ENCODE measurements at places on chromosomes 7 and 10.

GRCh38 chr7:129373651-129374428 lies 60.4 kb upstream of the STRIP2 start:
- DNase-seq: no peak

GRCh38 chr10:108911814-108912541 lies 1011.3 kb downstream of the XPNPEP1 start:
- DNase-seq: peak; percentile 81

DNA sequence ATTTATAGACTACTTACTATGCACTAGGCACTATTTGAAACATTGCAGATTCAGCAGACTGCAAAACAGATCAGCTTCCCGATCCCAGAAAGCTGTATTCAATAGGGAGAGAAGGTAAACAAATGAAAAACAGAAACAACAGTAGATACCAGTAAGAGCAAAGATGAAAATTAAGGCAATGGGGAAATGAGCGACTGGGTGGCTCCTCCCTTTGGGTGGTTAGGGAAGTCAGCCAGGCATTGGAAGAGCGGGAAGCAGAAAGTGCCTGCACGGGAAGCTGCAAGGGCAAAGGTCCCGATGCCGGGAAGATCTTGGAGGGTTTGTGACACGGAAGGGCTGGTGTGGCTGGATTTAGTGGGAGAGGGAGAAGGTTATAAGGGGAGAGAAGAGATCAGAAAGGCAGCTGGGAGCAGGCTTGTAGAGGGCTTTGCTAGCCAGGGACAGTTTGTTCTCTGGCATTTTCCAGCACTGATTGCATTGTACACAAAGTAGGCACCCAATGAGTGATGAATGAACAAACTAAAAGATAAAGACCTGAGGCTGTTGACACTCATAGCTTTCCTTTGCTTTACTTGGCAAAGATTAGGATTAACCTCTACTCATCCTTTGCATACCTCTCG lies 67.8 kb downstream of the NAMPT start:
- peak; percentile 87 for DNase-seq

DNA sequence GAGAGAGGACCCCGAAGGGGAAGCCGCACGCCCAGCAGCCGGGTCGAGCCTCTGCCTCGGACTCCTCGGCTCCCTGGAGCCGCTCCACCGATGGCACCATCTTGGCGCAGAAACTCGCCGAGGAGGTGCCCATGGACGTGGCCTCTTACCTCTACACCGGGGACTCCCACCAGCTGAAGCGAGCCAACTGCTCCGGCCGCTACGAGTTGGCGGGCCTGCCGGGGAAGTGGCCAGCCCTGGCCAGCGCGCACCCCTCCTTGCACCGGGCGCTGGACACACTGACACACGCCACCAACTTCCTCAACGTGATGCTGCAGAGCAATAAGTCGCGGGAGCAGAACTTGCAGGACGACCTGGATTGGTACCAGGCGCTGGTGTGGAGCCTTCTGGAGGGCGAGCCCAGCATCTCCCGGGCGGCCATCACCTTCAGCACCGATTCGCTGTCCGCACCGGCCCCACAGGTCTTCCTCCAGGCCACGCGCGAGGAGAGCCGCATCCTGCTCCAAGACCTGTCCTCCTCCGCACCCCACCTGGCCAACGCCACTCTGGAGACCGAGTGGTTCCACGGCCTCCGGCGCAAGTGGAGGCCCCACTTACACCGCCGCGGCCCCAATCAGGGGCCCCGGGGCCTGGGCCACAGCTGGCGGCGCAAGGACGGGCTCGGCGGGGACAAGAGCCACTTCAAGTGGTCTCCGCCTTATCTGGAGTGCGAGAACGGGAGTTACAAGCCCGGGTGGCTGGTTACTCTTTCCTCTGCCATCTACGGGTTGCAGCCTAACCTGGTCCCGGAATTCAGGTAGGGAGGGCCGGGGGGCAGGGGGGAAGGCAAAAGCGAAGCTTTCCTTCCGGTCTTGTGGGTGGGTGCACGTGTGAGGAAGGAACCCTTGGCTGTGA lies 973 bp downstream of the GPR158 start:
- no peak for DNase-seq

DNA sequence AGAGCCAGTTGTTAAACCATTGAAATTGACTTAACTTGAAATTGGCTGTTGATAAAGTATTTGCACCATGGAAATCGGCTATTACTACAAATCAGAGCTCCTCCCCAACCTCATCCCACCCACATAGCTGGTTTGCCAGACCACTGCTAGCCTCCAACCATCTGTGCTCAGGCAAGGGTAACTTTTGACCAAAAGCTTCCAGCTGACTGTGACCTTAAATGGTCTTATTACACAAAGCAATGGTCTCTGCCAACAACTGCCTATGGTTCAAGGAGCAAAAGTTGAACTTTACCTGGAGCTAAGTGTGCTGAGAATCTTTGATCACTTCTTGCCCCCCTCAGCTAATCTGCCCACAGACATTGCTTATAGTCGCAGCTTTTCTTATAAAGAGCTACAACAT lies 48.5 kb upstream of the ADRB1 start:
- DNase-seq: no peak

GRCh38 chr7:92648067-92648466 lies 57.9 kb upstream of the FAM133B start:
- no peak for DNase-seq

- DNase-seq: peak; percentile 53
Measured at GRCh38 chr10:62047960-62048383, 146.5 kb downstream of the ARID5B start.

DNA sequence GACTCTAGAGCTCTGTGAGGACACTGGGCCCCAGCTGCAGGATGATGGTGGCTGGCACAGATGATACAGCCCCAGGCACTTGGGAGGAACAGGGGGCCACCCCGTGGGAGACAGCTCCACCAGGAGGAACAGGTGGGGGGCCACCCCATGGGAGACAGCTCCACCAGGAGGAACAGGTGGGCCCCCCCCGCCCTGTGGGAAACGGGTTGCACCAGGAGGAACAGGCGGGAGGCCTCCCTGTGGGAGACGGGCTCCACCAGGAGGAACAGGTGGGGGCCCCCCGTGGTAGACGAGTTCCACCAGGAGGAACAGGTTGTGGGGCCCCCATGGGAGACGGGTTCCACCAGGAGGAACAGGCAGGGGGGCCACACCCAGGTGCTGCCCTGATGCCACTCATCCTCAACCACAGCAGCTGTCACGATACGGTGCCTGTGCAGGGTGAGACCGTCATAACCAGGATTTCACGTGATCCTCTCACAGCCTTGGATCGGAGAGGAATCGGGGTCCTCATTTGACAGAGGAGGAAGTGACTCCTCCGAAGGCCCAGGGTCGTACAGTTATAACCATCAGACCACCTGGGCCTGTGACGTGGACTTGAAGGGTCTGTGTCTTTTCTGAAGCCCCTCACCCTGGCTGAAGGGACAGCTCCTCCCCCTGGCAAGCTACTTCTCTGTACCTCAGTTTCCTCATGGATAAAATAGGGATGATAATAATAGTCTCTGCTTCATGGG lies 49.2 kb upstream of the NANOS1 start:
- DNase-seq: no peak

DNA sequence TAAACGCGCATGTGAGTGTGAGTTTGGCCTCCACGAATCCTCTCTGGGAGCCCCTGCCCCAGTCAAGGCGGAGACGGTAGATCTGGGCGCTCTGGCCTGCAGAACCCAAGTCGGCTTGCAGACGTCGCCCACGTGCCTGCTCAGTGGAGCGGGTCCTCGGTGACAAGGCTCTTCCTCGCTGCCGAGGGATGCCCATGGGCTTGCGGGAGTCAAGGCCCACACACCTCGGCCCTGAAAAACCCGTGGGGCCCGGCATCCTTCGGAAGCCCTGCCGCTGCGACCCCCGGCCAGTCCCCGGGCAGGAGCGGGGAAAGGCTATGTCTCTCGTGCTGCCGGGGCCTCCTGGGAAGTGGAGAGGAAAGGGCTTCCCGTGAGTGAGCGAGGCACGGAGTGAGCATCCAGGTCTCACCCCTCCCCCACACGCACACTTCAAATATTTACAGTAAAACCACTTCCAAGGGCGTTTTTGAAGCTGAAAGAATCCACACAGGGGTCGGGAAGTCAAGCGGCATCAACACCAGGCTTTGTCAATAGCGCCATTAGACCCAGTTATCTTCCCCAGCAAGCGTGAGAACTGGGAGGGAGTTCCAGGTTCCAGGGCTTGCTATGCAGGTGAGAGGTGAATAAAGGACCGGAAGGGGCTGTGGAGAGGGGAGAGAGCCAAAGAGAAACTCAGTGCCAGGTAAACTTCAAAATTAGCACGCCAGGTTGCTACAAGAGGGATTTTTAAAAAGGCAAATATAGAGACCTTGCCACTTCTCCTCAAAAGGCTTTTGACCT lies 1.1 kb upstream of the MNX1 start:
- DNase-seq: no peak

- DNase-seq: no peak
Measured at GRCh38 chr7:108239501-108240225, 109.5 kb upstream of the LAMB4 start.

- no peak for DNase-seq
Measured at GRCh38 chr10:55065185-55065584, 264.2 kb upstream of the PCDH15 start.

- DNase-seq: no peak
Measured at GRCh38 chr10:2761311-2761710, 306.0 kb upstream of the PFKP start.

DNA sequence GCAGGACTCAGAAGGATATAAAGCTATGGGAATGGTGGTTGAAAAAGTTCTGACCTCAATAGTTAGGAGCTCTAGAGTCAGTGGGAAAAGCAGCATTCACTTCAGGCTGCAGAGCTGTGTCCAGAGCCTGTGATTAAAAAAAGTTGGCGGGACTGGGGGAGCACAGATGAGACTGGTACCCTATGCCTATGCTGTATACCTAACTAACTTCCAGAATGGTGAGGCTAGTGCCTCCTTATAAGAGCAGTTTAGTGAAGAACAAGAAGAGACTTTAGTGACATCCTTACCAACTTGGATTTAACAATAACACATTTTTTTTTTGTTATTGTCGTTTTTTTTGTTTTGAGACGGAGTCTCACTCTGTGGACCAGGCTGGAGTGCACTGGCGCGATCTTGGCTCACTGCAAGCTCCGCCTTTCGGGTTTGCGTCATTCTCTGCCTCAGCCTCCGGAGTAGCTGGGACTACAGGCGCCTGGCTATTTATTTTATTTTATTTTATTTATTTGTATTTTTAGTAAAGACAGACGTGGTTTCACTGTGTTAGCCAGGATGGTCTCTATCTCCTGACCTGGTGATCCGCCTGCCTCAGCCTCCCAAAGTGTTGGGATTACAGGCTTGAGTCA lies 6.6 kb upstream of the ZNF282 start:
- no peak for DNase-seq

GRCh38 chr10:11835061-11835460 lies 11.9 kb downstream of the PROSER2 start:
- DNase-seq: no peak

DNA sequence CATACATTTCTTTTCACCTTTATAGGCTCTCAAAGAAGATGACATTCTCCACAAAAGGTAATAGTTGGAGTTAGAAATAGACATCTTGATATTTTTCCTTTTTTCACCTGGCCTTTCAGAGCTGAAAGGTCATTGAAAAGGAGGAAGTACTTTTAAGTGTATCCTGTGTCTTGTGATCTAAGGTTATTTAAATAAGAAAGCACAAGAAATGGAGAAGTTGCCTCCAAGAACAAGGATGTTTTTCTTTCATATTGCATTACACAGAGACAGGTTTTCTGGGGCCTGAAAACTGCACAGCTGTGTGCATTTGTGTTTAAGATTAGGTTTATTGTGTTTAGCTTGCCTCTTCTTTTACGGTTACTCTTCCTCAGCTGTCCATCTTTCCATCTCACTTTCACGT lies 103.4 kb upstream of the SEMA3D start:
- no peak for DNase-seq

DNA sequence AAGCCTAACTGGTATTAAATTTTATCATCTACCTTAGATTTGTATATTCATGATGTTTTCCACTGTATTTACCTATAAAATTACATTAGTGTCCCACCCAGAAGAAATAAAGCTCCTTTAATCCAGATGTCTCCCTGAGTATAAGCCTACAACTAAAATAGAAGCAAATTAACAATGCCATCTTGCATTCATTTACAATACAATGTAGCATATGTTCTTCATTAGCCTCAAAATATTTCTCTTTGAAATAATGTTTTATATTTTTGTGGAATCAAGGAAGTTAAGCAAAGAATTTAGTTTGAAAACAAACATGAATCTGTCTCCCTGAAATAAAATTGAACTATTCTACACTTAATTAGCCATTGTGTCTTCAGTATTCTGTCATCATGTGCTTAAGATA lies 112.3 kb downstream of the CACNA2D1 start:
- no peak for DNase-seq

DNA sequence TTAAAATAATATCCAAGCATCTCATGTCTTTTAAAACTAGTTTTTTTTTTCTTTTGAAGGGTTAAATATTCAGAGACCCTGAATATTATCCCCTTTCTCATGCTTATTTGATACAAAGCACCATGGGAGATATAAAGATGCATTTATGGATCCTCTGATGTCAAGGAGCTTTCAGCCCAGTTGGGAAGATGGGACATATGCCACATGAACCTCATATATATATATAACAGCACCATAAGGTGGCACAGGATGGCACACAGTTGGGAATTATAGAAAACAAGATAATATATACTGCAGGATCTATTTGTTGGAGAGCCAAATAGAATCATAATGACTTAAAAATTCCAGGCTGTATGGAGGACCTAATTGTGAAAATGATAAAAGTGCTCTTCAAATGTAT lies 185.4 kb upstream of the IMMP2L start:
- DNase-seq: no peak

GRCh38 chr10:88961266-88961665 lies 8.7 kb upstream of the ACTA2 start:
- DNase-seq: no peak

GRCh38 chr10:7411671-7412128 lies 866 bp upstream of the SFMBT2 start:
- DNase-seq: no peak

- no peak for DNase-seq
Measured at GRCh38 chr10:126599949-126600682, 70.4 kb downstream of the C10orf90 start.

GRCh38 chr7:105584165-105584564 lies 2.9 kb upstream of the EFCAB10 start:
- no peak for DNase-seq

GRCh38 chr7:38681882-38682281 lies 50.7 kb upstream of the AMPH start:
- DNase-seq: no peak

GRCh38 chr10:88186335-88186734 lies 322.9 kb downstream of the PTEN start:
- peak; percentile 55 for DNase-seq

- DNase-seq: no peak
Measured at GRCh38 chr10:118498623-118499022, 96.8 kb downstream of the PRLHR start.

DNA sequence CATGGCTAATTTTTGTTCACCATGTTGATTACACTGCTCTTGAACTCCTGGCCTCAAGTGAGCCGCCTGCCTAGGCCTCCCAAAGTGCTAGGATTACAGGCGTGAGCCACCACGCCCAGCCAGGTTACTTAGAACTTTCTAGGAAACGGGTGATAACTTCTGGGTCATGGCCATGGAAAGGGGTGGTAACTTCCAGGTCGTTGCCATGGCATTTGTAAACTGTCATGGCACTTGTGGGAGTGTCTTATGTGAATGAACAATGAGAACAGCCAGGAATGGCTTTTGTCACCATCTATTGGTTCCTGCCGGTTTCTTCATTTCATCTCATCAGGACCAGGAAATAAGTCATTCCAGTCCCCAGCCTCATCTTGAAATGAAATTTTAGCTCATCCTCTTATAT lies 120.9 kb downstream of the SLC16A9 start:
- no peak for DNase-seq

Data from HCEC 1CT (cell line).